ENCODE measurements at places on chromosomes 2 and 18. TPM values are rescaled to one million over a fixed set of nuclear protein-coding genes. Genes with fewer than 3 reads are reported as not detected.

GRCh38 chr2:21860907-21861306 is 737.1 kb downstream of the TDRD15 start:
- DNase-seq = no peak

DNA sequence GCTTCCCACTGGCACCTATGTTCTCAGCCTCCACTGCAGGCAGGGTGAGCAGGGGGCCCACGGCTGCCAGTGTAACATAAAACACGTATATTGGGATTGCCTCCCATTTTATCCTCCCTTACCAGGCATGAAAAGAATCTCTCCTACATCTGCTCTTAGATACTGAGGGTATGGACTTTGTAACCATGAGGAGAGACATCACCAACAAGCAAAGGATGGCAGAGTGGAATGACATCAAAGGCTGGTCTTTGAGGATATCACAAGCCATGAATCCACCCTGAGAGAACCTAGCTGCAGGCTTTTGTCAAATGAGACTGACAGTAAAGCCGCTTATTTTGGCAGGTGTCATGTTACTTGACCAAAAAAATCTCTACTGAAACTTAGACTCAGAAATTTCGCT is 7.4 kb downstream of the NPHP1 start:
- DNase-seq = no peak

GRCh38 chr2:26243470-26244308 is 743 bp downstream of the HADHA start:
- DNase-seq = no peak

DNA sequence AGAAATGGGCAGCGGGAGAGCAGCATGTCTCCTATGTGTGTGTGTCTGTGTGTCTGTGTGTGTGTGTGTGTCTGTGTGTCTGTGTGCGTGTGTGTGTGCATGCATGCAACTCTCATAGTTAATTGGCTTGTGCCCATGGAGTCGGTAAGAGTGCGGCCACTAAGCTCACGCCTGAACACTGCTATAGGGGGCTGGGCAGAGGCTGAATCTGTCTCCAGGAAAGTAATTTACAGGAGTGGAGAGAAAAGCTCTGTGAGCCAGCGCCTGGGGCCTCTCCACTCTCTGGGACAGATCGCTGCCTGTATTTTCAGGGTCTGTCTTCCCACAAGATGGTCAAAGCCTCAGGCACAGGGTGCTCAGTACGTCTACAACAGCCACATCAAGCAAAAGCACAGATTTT is 553.4 kb downstream of the TNS1 start:
- no peak for DNase-seq

GRCh38 chr18:58592223-58593214 is 36.4 kb downstream of the ALPK2 start:
- DNase-seq = no peak

DNA sequence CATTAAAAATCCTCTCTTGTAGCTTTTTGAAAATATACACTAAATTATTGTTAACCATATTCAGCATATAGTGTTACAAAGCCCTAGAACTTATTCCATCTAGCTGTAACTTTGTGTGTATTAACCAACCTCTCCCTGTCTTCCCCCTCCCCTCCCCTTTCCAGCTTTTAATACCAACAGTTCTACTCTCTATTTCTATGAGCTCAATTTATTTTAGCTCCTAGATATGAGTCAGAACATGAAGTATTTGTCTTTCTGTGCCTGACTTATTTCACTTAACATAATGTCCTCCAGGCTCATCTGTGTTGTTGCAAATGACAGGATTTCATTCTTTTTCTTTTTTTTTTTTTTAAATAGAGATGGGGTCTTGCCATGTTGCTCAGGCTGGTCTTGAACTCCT is 45.1 kb downstream of the GPD2 start:
- DNase-seq = no peak

DNA sequence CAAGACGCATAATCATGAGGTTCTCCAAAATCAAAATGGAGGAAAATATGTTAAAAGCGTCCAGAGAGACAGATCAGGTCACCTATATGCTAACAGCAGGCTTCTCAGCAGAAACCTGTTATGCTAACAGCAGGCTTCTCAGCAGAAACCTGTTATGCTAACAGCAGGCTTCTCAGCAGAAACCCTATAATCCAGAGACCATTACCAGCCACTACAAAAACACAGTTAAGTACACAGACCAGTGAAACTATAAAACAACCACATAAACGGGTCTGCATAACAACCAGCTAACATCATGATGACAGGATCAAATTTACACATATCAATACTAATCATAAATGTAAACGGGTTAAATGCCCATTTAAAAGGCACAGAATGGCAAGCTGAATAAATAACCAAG is 1548.4 kb upstream of the TMEFF2 start:
- no peak for DNase-seq

GRCh38 chr18:25661831-25662230 is 309.9 kb upstream of the ZNF521 start:
- DNase-seq = no peak

GRCh38 chr2:219045937-219046550 is 4.7 kb upstream of the CFAP65 start:
- DNase-seq = no peak

GRCh38 chr2:31997653-31998052 is 13.2 kb downstream of the MEMO1 start:
- no peak for DNase-seq

GRCh38 chr2:240623531-240624010 is 1.7 kb upstream of the GPR35 start:
- DNase-seq = peak; percentile 1

GRCh38 chr2:239057533-239057932 is 209.6 kb downstream of the TWIST2 start:
- no peak for DNase-seq

DNA sequence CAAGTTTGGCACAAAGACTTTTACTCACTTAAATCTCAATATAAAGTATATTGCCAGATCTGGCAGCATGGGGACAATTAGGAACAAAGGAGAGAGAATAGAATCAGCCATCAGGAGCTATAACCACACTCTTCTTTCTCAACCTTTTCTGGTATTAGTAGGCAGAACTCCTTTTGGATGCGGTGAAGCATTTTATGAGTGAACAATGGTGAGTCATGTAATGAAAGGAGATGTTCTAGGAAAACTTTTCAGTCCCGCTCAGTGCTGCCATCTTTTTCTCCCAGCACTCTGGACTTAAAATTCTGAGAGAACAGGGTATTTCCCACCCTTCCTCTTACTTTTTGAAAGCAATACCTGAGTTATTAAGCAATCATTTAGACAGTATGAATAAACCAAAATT is 32.2 kb downstream of the PLEKHA3 start:
- no peak for DNase-seq

- DNase-seq = no peak
Measured at GRCh38 chr2:164620457-164620856, 825 bp downstream of the GRB14 start.

GRCh38 chr2:224155896-224156295 is 116.8 kb upstream of the SERPINE2 start:
- no peak for DNase-seq

DNA sequence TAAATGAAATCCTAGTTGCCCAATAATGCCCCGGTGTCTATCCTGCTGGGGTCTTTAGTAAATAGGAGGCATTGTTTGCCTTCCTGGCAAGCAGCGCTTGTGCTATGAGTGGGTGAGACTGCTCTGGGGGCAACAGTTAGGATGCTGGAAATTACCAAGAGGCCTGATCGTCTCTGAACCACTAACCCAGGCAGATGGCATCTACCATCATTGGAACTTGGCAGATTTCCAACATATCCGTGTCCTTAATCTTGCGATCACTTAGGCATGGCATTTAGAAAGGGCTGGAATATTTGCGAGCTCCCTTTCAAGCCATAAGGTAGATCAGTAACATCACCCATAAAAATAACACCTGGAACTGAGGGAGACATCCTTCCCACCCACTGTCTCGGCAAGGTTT is 18.8 kb upstream of the SH3RF3 start:
- no peak for DNase-seq

DNA sequence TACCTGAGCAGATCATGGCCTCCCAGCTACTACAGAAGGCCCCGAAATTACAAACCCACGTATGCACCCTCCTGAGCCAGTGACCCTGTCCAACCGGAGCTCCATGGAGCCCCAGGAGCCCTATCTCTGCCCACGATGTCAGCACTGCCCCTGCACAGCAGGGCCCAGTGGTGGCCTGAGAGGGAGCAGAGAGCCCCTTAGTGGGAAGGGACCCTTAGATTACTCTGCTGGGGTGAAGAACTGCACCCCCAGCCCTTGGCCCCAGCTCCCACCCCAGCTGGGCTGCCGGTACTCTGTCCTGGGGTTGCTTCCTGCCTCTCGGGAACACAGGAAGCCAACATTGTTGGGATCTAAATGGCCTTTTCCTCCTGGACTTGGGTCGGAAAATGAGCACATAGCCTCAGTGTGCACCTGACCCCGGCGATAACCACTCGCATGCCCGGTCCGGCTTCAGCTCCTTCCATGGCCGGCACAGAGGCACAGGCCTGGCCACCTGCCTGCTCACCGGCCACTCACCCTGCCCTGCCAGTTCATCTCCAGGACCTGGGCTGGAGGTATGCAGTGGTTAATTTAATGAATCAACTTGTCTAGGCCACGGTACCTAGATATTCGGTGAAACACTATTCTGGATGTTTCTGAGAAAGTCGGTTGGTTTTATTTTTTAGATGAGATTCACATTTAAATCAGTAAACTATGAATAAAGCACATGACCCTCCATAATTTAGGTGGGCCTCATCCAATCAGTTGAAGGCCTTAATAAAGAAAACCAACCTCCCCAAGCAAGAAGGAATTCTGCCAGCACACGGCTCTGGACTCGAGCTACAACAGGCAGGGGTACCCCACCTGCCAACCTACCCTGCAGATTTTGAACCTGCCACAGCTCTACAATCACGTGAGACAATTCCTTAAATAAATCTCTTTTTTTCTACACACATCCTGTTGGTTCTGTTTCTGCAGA is 19.2 kb downstream of the TNS1 start:
- no peak for DNase-seq

DNA sequence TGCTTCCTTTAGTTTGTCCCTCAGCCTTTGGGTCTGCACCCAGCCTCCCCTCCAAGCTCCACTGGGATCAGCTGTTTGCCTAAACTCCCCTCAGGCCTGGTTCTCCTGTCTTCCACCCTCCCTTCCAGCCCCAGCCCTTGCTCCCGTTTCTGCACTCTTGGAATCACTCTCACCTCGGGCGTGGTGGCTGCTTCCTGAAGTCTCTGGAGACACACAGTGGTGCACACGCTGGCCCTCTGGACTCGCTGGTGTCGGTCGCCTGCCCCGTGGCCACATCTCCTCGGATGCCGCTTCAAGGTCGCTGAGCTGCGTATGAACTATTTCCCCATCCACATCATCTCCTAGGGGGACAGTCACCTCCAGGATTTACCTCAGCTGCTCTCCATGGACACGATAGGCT is 46.3 kb downstream of the PSMG2 start:
- no peak for DNase-seq

DNA sequence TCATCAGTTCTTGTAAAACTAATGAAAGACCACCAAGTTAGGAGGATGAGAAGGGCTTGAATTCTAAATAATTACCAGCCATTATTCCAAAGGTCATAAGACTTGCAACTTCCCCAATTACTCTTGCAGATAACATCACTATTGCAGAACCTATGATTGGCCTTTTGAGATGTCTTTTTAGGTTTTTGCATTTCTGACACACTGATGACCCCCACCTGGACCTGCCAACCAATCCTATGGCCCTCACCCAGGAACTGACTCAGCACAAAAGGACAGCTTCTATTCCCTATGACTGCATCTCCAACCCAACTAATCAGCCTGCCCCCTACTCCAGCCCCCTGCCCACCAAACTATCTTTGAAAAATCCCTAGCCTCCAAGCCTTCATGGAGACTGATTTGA is 111.5 kb upstream of the COPS8 start:
- DNase-seq = no peak

DNA sequence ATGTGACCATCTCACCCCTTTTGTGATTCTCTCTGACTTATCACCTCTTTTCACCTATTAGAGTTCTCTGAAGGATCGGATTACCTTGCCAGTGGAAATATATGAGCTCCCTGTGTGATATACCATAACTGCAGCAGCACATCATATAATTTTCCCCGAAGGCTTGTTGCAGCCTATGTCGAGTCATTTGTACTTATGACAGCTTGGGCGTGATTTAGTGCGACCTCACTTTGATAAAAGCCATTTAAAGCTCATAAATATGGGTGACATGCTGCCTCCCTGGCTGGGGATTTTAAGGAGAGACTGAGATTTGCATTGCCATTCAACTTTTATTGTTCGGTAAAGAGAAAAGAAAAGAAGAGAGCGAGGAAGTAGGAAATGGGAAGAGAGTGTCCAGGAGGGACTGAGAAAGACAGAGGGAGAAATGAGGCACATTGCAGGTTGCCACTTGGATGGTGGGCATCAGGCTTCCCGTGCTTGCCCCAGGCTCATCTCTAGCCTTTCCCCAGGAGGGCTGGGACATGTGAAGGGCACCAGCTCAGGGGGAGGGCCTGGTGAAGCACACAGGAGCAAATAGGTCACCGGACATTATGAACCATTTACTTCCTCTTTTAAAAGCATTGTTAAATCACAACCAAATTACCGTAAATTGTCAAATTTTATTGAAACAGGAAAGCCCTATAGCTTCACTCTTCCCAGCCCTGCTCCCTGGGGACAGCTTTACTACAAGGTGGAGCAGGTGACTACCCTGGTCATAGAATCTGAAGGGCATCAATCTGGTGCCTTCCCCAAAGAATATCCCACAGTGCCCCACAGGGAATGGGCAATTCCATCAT is 161.3 kb downstream of the SETBP1 start:
- no peak for DNase-seq

DNA sequence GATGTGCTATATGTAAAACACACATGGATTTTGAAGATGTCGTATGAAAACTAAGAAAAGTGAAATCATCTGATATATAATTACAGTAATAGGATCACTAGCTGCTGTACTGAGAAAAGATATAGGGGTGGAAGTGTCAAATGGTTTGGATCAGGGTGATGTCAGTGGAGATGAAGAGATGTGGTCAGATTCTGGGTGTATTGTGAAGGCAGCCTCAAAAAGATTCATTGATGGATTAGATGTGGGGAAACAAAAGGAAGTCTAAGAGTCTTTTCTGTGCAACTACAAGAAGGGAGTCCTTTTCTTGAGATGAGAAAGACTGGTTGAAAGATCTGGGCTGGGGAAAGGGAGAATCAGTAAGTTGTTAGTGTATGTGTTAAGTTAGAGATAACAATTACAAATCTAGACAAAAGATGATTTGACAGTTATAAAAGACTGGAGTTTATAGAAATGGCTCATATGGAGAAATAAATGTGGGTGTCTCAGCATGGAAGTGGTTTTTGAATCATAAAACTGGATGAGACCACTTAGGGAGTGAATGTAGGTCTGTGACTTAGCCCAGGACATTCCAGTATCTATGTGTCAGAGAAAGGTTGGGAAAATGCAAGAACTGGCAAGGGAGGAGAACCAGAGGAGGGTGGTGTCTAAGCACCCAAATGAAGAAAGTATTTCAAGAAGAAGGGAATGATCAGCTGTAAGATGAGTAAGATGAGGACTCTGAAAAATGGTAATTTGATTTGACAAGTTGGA is 347.4 kb downstream of the PARD3B start:
- no peak for DNase-seq

Gene DOK6
- total RNA-seq = not detected

Gene SELENOI
- total RNA-seq = 20.2 TPM

Gene RUFY4
- total RNA-seq = 0.53 TPM

Gene DNER
- total RNA-seq = not detected

Gene WNT6
- total RNA-seq = 0.89 TPM

Gene TSPYL6
- not detected for total RNA-seq

Gene SP140
- 330 TPM for total RNA-seq

Gene ELOA2
- total RNA-seq = not detected

Gene GALM
- 5.4 TPM for total RNA-seq

Gene PLCL1
- total RNA-seq = not detected

Gene OR6B3
- not detected for total RNA-seq

Measured in activated B cell treated with CpG ODN at 0.5 μM for 24 hours (primary cell).